ENCODE measurements at places on chromosomes 6 and 20. TPM values are rescaled to one million over a fixed set of nuclear protein-coding genes. Genes with fewer than 3 reads are reported as not detected.
A peak's percentile ranks its signal among the peaks of the same experiment; 100 is the strongest.

- H3K27me3 ChIP-seq, result no peaks in the 10 kb centered on the region
- no peaks in the 10 kb centered on the region for H3K4me1 ChIP-seq
- no peak for DNase-seq
- H3K36me3 ChIP-seq, result no peaks in the 10 kb centered on the region
- no peak overlapping the region for H3K4me3 ChIP-seq
- H3K27ac ChIP-seq, result no peak overlapping the region
Observed at GRCh38 chr20:7406671-7407070, 533.6 kb downstream of the HAO1 start.

- no peaks in the 10 kb centered on the region for H3K36me3 ChIP-seq
- no peak for DNase-seq
- H3K4me3 ChIP-seq, result no peak overlapping the region
- no peak overlapping the region for H3K27ac ChIP-seq
- peaks cover 4% of the 10 kb centered on the region for H3K4me1 ChIP-seq
- H3K27me3 ChIP-seq, result peaks cover 6% of the 10 kb centered on the region
Observed at GRCh38 chr20:32965581-32966373, 38.5 kb downstream of the SUN5 start.

GRCh38 chr6:11428371-11428770, 109.2 kb upstream of the TMEM170B start:
- H3K4me1 ChIP-seq, result peaks cover 93% of the 10 kb centered on the region
- H3K27ac ChIP-seq, result peak overlapping the region; percentile 84
- H3K27me3 ChIP-seq, result no peaks in the 10 kb centered on the region
- H3K36me3 ChIP-seq, result no peaks in the 10 kb centered on the region
- no peak for DNase-seq

DNA sequence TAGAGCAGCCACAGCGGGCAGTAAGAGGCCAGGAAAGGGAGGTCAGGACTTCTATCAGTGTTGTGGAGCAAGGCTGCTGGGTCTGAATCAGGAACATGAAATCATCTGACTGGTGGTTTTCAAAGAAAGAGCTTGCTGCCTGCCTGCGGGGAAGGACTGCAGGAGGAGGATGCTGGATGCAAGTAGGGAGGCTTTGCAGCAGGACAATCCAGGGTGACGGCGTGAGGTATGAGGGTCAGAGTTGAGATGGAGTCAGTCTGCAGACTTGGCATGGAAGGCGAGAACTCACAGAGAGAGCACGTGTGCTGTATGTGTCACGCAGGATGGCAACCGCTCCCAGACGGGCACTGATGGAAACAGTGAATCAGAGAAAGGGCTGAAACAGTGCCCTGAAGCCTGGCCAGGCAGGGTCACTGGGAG, 59.2 kb upstream of the CD93 start:
- peak overlapping the region; percentile 31 for H3K27ac ChIP-seq
- no peak overlapping the region for H3K4me3 ChIP-seq
- H3K36me3 ChIP-seq, result no peaks in the 10 kb centered on the region
- DNase-seq, result no peak
- no peaks in the 10 kb centered on the region for H3K27me3 ChIP-seq
- peaks cover 77% of the 10 kb centered on the region for H3K4me1 ChIP-seq

DNA sequence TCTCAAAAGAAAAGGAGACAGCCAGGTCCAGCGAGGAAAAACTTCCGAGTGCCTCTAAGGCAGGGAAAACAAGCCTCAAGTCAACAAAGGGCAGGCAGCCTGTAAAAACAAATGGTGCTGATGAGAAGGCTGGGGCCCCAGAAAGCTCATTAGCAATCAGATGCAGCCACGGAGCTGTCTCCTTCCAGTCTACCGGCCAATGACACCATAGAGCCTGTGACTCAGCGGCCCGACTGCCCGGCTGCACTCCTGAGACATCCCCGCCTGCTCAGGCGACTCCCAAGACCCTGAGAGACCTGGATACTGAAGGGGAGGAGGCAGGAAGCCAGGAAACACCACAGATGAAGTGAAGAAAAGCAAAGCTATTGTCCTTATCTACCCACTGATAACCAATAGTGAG, 120.1 kb upstream of the HDDC2 start:
- H3K4me1 ChIP-seq, result no peaks in the 10 kb centered on the region
- no peaks in the 10 kb centered on the region for H3K27me3 ChIP-seq
- no peak for DNase-seq
- H3K36me3 ChIP-seq, result no peaks in the 10 kb centered on the region
- no peak overlapping the region for H3K4me3 ChIP-seq

DNA sequence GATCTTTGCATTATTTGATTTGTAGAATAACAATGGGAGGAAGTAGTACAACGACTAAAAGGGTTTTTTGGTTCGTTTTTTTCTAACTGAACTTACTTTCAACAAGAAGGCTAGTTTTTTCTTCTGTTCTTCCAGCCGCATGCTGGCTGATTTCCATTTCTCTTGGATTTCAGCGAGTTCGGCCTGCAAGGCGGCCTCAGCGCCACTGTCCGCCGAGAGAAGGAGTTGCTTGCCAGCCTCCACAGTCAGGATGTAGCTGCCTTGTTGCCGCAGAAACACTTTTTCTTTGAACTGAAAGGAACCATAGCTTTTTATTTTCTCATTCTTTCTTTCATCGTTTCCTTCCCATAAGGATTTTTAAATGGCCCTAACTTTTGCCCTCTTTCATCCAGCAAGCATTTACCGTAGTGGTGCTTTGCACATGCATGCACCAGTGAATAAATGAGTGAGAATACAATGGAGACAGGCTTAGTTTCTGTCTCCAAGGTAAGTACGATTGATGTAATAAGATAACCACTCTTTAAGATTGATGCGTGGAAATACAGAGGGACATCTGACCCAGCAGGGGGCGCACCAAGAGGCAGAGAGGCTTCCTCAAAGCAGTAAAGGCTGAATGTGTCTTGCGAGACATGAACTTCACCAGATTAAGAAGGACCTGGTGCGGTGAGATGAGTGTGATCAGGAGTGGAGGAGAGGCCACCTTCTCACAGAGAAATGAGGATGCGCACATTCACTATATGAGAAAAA, 398.8 kb downstream of the ESR1 start:
- no peak overlapping the region for H3K27ac ChIP-seq
- no peaks in the 10 kb centered on the region for H3K4me1 ChIP-seq
- peaks cover 94% of the 10 kb centered on the region for H3K36me3 ChIP-seq

Gene KCNQ2
- total RNA-seq, result not detected
